ENCODE measurements at places on chromosomes 6 and 20.

DNA sequence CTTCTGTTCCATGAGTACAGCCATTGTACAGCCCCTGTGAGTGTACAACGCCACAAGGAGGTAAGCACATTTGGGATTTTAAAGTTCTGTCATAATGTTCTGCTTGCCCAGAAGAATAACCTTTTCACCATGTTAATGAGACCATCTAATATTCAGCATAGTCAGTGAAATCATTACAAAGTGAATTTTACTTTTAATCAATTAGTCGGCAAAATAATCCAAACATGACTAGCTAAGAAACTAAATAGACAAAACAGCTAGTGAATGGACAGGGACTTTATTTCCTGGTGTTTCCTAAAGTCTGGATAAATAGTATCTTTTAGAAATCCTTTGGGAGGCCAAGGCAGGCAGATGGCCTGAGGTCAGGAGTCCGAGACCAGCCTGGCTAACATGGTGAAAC is 69.0 kb upstream of the NRSN1 start:
- DNase-seq = no peak

DNA sequence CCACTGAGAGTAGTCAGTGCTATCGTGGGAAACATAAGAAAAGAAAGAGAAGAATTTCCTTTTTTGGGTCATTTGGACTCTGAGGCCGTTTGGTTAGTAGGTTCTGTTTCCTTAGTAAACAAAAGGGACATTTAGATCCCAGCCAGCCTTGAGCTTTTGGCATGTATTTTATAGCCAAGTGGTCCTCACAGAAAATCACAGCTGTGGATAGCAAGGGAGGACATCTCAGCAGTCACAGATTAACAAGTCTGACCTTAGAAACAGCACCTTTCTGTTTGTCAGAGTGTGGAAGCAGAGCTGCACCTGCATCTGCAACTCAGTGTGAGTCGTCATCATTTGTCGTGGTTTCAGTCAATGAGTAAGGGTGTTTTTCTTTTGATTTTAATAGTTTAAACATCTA is 40.5 kb downstream of the FAM120B start:
- DNase-seq = no peak

DNA sequence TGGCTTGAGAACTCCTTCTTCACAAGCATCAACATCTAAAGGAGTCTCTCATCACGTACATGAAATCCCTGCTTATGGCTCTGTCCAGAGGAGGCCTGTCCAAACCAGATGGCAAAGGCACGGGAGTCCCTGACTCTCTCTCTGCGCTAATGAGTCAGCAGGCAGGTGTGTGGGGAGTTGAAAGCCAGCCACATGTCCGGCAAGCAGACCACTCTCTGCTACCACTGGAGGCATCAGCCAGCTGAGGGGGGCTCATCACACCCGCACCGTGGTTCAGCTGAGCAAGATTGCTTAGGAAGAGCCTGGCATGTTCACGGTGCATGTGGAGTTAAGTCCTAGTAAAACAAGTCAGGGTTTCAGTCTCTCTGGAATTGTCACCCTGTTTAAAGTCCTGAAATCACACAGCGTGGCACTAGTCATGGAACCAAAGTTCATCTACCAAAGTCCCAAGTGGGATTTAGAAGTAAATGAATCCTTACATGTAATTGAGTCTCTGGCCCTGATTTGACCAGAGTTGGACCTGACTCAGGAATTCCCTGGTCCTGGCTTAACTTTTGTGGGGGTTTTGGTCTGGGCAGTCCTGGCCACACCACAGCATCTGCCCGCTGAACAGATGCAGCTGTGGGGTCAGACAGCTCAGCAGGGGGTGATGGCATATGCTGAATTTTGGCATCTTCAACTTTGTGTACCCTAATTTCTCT is 155.2 kb upstream of the RIN2 start:
- no peak for DNase-seq

DNA sequence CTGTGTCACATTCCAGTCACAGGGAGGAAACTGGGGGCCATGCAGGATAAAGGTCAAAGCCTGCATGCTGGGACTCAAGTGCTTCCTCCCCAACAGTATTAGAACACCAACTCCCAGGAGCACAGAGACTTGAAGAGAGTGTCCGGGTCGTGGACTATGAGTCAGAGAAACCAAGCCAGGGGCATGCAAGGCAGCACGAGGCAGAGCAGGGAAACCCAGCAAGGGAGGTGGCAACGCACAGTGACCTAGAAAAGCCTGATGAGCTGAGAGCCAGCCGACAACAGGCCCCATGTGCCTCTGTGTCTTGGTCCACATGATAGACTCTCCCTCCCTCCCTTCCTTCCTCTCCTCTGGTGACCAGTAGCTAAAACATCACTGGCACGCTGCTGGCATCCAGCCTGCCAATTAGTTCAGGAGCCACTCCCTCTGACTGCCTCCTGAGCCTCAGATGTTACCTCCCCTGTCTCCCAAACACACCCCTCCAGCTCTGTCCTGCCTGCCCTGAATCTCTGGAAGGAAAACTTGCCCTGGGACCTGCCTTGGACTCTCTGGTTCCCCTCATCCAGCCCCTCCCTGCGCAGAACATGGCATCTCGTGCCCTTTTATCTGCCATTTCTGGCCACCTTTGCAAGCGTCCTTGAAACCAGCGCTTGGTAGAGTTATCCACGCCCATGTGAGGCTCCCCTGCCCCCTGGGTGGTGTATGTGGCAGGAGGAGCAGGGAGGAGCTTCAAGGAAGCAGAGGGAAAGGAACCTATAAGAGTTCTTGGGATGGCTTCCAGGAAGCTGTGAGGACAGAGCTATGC is 16.2 kb upstream of the RNF39 start:
- peak; percentile 17 for DNase-seq

- DNase-seq = no peak
Observed at GRCh38 chr20:48066246-48066645, 281.0 kb upstream of the SULF2 start.

DNA sequence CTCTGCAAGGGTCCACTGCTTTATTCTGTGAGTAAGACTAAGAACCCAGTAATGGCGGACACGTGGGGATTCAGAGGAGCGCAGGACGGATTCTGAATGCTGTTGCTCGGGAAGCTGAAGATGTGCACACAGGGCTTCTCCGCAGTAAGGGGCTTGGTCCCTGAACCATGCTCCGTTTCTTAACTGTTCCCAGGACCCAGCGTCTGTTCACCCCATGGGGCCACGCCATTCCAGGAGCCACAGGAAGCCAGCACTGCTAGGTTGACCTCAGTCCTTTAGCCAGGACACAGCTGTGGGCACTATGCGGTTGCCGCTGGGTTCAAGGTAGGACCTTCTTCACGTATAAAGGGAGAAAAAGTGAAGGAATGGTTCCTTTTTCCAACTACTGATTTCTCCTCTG is 59.8 kb downstream of the IRF4 start:
- no peak for DNase-seq

DNA sequence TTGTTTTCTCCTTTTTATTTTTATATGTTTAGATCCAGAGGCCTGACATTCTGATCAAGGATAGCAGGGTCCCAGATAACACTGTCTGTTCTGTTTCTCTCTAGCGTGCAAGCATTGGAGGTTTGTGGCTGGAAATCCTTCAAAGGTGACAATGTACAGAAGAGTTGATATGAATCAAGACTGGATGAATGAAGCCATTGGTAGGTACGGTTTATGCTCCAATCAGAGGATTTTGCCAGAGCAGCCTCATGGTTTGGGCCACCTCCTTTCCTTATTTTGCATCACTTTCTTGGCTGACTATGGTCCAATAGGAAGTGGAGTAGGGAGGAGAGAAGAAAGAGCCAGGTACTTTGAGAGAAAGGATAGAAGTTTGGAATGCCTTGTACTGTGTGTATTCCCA is 484.8 kb upstream of the JAG1 start:
- DNase-seq = no peak

DNA sequence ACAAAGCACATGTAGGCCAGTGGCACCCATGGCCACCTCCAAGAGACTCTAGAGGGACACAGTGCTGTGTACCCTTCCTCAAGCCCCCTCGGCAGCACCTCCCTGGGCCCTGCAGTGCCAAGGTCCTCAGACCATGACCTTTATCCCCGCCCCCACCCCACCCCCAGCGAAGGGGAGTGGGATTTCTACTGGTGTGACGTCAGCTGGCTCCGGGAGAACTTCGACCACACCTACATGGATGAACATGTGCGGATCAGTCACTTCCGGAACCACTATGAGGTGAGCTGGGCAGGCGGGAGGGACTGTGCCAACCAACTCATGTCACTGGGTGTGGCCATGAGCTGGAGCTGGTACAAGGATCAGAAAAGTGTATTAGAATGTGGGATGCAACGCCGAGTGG is 38.0 kb downstream of the TTLL9 start:
- DNase-seq = no peak

DNA sequence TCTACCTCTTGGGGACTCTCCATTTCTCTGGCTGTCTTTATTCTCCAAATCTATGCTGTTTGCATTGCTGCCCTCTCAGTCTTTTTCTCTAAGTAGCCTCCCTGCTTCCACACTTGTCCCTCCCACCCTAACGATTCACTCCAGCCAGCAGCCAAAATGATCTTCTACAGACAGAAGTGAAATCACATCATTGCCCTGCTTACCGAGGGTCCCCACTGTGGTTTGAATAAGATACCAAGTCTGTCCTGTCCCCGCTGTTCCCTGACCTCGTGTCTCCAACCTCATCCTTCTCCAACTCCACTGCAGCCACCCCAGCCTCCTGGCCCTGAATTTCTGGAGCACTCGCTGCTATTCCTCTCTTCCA is 11.5 kb upstream of the OCSTAMP start:
- DNase-seq = no peak

- DNase-seq = no peak
Observed at GRCh38 chr20:20237093-20237959, 130.6 kb upstream of the INSM1 start.

- DNase-seq = no peak
Observed at GRCh38 chr6:36381502-36382389, 5.7 kb downstream of the ETV7 start.

DNA sequence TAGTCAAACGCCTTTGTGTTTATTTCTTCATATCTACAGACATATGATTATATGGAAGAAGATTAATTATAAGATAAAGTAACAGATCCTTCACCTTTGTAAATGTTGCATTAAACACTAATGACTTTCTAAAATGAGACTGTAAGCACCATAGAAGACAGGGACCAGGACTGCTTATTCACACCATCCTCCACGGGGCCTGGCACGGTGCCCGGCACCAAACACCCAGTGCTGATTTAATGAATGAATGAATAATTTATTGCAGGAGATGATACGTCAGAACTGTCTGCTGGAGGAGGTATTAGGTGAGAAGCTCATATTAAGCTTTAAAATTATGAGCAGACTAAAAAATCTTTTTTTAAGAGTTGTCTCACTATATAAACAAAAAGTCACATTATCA is 88.3 kb downstream of the SLX4IP start:
- no peak for DNase-seq

GRCh38 chr6:107401573-107401972 is 57.8 kb downstream of the PDSS2 start:
- DNase-seq = no peak

GRCh38 chr6:153698637-153699036 is 340.4 kb upstream of the OPRM1 start:
- DNase-seq = no peak

DNA sequence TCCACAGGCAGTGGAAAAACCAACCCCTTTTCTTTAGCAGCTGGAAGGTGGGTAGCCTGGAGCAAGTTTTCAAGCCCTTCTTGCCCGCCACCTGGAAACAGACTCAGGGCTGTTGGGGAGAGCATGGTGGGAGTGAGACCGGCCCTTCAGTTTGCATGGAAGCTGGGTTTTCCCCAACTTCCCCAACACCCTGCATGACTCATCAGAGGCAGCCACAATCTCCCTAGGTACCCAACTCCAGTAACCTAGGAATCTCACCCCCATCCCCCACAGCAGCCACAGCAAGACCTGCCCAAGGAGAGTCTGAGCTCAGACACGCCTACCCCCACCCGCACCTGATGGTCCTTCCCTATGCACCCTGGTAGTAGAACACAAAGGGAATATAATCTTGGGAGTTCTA is 86.3 kb upstream of the IRAK1BP1 start:
- DNase-seq = no peak

DNA sequence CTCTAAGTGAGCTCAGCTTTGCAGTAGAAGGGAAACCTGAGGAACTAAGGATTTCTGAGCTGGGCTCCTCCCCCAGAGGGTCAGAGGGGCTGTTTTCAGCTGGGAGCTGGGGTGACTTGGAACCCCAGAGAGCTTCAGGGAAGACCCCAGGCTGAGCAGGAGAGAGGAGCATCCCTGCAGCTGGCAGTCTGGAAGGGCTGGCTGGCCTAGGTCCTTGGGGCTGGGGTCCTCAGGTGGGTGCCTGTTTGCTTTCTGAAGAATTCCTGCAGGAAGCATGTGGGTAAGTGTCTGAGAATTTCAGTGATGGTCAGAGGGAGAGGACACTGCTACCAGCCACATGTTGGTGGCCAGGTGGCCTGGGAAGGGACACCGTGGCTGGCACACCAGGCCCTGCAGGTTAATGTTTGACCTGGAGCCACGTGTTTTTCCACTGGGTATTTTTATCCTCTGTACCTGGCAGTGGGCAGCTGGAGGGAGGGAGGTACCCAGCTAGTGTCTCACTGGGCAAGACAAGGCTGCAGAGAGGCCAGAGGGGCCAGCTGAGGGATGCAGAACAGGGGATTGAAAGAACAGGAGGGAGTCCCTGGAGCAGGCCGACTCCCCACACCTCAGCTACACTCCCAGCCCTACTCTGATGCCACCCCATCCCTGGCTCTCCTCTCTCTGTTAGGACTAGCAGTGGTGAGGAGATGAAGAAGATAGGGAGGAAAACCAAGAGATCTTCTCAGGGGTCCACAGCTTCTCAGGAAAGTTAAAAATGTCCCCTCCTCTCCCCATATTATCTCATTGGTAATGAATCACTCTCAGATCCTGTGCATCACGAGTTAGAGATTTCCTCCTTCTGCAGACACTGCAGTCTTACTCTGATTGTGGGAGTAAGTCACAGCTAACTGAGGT is 143.6 kb downstream of the VEGFA start:
- no peak for DNase-seq

GRCh38 chr6:30219244-30219643 is 6.0 kb upstream of the TRIM26 start:
- peak; percentile 24 for DNase-seq

DNA sequence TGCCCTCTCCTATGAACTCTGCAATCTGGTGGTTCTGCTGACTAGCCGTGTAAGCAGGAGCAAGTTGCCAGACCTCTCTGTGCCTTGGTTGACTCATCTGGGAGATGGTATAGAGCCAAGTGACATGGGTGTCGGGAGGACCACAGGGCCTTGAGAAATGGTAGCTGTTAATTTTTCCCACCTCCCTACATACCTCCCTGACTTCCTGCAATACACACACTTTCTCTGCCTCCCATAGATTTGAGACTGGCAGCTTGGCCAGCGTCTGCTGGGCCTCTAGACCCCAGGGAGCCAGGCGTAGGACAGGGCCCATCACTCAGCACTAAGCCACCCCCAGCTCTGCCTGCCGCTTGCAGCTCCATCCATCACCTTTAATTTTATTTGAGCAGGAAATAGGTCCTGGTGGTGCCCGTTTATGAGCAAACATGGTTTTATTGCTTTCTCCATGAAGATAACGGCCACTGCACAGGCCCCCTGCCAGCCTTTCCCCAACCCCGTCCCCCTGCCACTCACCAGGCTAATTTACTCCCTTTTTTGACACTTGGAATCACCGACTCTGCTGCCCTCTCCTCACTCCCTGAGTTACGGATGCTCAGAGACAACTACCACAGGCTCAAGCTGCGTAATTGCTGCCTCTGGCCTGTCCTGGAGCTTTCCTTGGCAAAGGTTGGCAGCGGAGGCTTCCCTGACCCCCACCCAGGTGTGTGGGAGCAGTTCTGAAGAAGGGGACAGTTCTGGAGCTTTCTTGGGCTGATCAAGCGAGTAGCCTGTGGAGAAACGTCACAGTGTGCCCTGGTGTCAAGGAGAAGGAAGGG is 11.1 kb downstream of the GLP1R start:
- no peak for DNase-seq

GRCh38 chr20:50389438-50389807 is 120.8 kb upstream of the PTPN1 start:
- no peak for DNase-seq

GRCh38 chr6:160301339-160301738 is 42.7 kb upstream of the SLC22A2 start:
- no peak for DNase-seq

Data from RCC 7860 (cell line).